Neural crest cell (in vitro differentiated cells): ENCODE measurements at places on chromosomes 12 and 14.

- no peak for DNase-seq
Measured at GRCh38 chr12:104048811-104049210, 1.2 kb downstream of the GLT8D2 start.

GRCh38 chr14:41607966-41608663, 1.4 kb downstream of the LRFN5 start:
- no peak for DNase-seq

- no peak for DNase-seq
Measured at GRCh38 chr14:90483571-90483974, 86.7 kb downstream of the CALM1 start.

GRCh38 chr14:29521526-29522137, 406.0 kb downstream of the PRKD1 start:
- no peak for DNase-seq

- no peak for DNase-seq
Measured at GRCh38 chr14:64556526-64556925, 6.8 kb downstream of the PPP1R36 start.

DNA sequence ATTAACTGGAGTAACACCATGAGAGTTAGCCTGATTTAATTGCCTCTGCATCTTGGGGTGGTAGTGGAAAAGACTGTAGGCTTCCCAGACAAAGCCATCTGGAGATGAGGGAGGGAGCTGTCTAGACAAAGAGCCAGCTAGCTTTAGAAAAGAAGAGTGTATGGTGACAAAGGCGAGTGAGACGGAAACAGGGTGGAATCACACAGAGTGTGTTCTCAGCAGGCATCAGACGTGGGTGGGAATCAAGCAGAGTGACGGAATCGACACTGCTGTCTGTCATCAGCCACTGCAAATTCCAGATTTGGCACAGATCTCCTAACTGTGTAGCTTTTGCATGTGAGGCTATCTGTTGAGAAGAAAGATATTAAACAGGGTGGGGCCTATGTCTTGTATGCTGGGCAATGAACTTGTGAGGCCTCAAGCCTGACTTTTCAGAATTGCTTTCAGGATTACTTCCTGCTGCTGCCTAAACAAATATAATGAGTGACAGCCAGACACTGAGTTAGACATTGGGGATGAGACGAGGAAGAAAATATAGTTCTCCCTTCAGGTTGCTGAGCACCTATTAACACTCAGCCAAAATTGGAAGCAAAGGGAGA, 236.5 kb upstream of the GRIP1 start:
- no peak for DNase-seq

DNA sequence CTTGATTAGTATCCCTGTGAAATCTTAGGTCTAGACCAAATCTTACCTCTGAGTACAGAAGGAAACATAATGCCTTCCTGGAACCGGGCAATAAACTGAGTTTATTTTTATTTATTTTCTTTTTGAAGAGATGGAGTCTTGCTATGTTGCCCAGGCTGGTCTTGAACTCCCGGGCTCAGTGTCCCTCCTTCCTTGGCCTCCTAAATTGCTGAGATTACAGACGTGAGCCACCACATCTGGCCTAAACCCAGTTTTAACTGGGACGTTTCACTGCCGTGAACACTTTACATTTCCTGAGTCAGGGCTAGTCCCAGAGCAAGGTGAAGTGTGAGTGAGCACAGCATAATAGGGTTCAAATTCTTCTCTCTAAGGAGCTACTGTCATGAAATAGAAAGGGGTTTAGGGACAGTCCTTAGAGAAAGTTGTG, 671 bp downstream of the GUCY2C start:
- DNase-seq = no peak

- DNase-seq = no peak
Measured at GRCh38 chr14:58059126-58059525, 92.9 kb downstream of the ARMH4 start.

GRCh38 chr14:103738701-103739451, 23.3 kb downstream of the ZFYVE21 start:
- no peak for DNase-seq

DNA sequence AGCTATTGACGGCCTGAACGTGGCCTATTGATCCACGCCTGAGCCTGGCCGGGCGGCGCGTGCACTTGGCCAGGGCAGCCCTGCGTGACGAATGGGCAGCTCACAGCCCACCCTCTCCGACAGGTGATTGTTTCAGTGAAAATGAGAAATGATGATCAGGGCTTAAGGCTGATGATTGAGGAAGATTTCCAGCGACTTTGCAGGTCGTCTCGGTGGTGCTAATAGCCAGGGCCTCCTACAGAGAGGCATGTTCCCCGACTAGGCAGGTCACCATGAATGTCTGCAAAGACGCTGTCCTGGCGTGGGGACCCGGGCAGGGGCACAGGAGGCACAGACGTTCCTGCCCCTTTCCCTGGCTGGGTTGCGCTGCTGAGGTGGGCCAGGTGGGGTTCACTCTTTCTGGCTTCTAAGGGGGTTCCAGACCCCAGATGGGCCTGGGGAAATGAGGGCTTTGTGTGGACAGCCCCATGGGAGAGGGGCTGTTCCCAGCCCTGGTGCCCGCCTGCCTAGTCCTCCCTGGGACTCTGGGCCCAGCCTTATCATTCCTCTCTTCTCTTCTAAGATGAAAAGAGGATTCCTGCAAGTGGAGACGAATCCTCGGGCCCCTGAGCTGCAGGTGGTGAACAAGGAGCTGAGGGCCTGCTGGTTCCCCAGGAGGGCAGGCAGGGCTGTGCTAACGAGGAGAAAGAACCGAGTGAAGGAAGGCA, 157.4 kb downstream of the KIF26A start:
- no peak for DNase-seq

GRCh38 chr14:98297567-98297966, 974.4 kb downstream of the BCL11B start:
- no peak for DNase-seq

GRCh38 chr14:55221186-55221585, 29.8 kb upstream of the DLGAP5 start:
- no peak for DNase-seq

GRCh38 chr14:60114881-60115280, 23.2 kb downstream of the PCNX4 start:
- no peak for DNase-seq

DNA sequence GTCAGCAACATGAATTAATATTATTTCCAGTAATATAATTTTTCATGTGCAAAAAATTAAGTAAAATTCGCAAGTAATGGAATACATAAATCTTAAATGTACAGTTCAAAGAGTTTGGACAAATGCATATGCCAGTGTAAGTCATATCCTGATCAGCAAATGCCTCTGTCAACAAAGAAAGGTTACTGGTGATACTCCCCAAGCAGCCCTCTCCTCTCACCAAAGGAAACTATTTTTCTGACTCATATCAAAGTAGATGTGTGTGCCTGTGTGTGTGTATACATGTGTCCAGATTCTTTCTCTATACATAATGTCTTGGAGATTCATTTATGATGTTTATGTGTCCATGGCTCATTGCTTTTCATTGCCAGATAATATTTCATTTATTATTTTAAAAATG, 1035.0 kb downstream of the SLC16A7 start:
- no peak for DNase-seq

GRCh38 chr12:40137252-40137651, 31.4 kb upstream of the SLC2A13 start:
- DNase-seq = no peak

DNA sequence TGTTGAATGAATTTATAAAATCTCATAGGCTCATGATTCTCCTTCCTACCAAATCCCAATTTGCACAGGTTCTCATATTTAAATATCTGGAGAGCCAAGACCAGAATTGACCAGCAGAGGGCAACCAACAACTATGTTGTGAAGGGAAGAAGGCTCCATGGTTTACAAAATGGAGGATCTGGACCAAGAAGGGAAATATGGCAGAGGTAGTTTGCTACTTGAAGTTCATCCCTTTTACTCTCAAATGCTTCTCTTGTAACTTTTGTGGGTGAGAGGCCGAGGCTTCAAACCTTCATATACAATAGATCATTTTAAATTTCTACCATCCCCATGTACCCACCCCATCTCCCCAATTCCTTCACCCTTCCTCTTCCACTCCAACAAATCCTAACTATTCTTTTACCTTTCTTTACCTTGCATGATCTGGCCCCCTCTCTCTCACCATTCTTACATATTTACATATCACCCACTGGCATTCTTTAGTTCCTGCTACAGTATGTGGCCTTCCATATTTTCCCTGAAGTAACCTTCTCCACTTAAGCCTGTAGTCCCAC, 3.8 kb upstream of the SMARCC2 start:
- DNase-seq = peak; percentile 76

DNA sequence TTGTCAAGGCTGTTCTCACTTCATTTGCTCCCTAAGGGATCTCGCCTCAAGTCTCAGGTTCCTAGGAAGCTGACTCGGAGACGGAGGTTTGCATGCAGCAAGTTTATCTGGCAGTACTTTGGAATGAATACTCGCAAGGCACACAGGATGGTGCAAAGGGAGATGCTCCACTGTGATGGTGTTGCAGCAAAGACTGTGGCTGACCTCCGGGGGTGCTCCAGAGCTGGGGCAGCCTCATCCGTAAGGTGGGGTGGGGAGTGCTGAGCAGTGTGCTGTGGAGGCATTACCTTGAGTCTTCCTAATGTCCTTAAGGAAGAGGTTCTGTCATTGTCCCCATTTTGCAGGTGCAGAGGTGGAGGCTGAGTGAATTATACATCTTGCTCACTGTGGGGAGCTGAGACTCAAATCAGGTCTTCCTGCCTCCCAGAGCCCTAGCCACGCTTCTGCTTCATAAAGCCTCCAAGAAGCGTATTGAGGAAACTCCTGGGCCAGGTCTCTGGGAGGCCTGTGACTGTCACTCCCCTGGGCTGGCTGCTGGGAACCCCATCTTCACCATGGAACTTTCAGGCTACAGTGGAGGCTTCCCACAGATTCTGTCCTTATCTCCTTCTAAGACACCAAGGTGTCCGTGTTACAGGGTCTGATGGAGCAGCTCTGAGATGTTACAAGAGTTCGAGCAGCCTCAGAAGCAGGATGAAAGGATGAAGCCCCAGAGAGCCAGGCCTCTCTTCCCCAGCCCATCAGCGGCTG, 39.5 kb downstream of the GALNT16 start:
- DNase-seq = no peak

DNA sequence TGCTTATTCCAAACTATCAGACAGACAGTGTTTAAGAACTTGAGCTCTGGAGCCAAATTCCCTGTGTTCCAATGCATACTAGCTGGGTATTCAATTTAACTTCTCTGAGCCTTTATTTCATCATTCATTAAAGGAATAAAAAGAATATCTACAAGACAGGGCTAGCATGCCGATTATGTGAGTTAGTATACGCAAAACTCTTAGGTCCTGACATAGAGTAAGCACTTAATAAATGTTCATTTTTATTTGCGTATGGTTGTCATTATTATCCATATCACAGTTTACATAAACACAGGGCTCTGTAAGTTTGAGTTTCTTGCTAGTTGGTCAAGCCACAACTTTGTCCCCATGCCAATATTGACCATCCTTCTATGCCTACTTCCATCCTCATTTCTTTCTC, 161.5 kb downstream of the NUAK1 start:
- no peak for DNase-seq

GRCh38 chr14:47148686-47149085, 497.1 kb upstream of the RPL10L start:
- DNase-seq = no peak

DNA sequence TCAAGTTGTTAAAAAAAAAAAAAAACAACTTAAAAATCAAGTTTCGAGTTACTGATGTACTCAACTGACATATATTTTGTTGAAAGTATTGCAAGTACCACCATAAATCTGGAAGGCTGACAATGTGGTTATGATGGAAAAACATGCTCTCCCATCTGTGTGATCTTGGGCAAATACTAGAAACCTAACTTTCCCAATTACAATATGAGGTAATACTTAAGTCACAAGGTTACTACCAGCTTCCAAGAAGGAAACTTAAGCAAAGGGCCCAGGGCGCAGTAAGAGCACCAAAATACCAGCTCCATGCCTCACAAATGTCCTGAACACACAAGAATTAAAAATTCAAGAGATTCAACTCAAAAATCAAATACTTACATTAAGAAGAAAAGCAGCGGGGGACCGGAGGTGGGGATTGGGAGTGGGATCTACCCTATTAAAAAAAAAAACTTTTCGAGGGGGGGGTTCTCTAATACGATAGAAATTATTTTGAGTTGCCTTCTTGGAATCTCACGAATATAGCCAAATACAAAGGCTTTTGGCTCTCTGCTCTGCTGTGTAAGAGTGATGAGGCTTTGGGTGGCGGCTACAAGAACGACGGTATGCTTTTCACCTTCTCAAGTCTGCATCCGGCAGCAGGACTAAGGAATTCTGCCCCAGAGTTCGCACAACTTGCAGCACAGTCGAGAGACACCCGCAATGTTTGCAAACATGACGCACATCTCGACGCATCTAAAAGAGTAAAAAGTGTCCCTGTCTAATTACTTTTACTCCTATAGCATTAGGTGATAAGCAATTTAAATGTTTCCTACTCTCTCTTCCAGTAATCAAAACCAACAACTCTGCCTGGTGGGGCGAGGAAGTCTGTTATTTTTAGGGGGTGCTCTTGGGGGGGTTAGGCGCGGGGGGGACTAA, 1.1 kb downstream of the SAV1 start:
- no peak for DNase-seq

- no peak for DNase-seq
Measured at GRCh38 chr14:39140170-39140569, 26.0 kb downstream of the GEMIN2 start.

- DNase-seq = no peak
Measured at GRCh38 chr12:6166808-6167207, 33.4 kb upstream of the CD9 start.
